ENCODE measurements at places on chromosomes 5 and 9. TPM values are rescaled to one million over a fixed set of nuclear protein-coding genes. Genes with fewer than 3 reads are reported as not detected.

Gene NOXA1
- 0.39 TPM for total RNA-seq

Gene IARS1
- 206 TPM for total RNA-seq

DNA sequence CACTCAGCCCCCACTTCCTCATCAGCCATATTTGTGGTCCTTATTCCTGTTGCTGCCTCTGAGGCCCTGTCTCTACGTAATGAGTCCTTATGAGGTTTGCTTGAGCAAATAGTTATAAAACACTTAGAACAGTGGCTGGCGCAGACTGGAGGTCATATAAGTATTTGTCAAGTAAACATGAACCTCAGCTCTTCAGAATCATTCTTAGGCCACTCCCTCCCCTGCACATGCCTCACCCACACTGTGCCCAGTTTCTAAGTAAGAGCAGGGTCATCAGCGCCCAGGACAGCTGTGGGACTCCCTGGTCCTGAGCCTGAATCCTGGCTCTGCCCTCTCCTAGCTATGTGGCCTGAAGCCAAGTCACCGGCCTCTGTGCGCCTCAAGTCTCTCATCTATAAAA, 4.0 kb downstream of the ST6GALNAC4 start:
- ATAC-seq, result no peak

GRCh38 chr5:32645246-32645645, 59.9 kb downstream of the SUB1 start:
- peak; percentile 67 for ATAC-seq

Gene FOXD4
- total RNA-seq, result 0.22 TPM

DNA sequence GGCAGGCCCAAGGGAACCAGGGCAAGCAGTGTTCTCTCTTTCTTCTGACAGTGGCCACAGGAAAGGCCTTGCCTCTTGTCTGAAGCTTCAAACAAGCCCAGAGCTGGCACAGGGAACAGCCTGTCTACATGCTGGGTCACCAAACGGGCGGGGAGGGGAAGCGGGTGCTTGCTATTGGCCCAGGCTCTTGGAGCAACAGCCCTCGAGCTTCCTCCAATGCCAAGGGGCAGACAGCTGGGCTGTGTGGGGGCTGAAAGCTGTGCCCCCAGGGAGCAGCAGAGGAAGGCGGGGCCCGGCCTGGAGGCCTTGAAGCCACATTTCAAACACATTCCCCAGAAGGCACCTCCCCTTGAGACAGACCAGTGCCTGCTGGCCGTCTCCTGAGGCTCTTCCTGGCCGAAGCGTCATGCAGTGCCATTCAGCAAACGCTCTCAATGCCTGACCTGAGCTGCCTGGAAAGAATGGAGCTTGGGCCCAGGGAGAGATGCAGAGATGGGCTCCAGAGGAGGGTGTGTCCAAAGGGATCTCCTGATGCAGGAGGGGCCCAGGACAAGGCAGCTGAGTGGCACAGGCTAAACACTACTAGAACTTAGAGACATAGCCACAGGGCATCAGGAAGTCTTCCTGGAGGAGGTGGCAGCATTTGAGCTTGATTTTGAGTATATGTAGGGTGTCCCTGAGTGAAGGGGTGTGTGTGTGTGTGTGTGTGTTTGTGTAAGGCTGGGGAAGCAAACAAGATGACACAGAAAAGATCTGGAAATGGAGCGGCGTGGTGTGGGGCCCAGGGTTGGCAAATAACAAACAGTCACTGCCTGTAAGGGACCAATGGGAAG, 2.5 kb downstream of the FIBCD1 start:
- no peak for ATAC-seq
